ENCODE measurements at places on chromosomes 16 and 17.

- DNase-seq = no peak
Measured at GRCh38 chr16:2204416-2205103, 694 bp upstream of the MLST8 start.

DNA sequence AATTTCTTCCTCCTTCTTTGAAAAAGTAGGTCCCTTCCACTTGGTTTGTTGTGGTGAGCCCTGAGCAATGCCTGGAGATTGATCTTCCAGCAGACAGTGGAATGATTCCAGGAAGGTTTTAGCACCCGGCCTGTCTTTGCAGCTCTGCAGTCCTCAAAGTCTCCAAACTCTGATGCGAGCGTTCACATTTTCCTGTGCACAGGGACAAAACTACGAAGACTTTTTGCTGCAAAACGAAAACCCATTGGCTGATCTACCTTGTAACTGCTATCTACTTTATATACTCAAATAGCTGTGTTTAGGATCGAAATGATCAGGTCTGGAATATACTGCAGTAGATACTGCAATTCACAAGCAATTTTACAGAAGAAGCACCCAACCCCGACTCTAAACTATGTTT is 21.7 kb downstream of the G6PC1 start:
- DNase-seq = no peak

DNA sequence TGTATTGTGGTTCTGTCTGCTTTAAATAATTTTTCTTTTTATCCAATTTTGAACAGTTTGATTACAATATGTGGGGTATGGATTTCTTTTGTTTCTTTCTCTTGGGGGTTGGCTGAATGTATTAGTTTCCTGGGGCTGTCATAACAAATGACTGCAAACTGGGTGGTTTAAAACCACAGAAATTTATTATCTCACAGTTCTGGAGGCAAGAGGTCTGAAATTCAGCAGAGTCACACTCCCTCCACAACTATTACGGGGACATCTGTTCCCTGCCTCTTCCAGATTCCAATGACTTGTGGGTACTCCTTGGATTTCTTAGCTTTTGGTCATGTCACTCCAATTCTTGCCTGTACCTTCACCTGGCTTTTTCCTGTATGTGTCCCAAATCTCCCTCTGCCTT is 23.7 kb downstream of the COX11 start:
- no peak for DNase-seq

DNA sequence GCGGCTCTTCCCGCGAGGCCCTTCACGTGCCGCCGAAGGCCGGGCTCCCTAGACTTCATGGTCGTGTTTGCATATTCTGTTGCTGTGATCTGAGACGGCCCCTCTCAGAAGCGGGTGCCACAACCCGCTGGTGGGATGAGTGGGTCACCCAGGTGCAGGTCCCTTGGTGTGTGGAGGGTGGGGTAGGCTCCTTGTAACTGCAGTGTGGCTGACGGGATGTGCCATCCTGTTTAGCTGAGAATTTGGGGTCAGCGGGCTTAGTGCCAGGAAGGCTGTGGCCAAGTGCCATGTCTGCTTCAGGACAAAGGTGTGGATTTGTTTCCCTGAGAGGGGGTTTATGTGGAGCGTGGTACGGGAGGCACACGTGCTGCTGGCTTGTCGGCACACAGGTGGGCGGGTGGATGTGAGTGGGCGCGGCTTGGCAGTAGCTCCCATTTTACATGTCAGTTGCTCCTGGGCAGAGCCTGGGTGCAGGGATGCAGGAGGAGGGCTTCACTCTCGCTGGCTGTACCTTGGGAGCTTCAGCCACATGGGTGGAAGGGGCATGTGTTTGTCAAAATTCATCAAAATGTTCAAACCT is 9.2 kb upstream of the WFIKKN1 start:
- peak; percentile 64 for DNase-seq

DNA sequence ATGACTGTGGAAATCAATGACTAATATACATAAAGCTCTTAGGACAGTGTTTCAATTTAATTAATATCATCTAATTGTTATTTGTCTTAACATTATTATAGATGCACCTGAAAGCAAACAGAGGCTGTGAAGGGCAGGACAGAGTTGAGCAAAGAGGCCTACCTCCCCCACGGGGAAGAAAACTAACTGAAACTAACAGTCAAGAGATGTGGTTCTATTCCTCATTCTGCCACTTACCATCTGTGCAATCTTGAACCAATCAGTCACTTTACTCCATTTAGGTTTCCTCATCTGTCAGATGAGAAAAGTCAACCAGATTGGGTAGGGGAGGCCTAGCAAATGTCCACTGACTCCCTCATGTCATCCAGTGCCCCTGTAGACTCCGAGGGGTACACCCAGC is 59.1 kb downstream of the C17orf67 start:
- no peak for DNase-seq

DNA sequence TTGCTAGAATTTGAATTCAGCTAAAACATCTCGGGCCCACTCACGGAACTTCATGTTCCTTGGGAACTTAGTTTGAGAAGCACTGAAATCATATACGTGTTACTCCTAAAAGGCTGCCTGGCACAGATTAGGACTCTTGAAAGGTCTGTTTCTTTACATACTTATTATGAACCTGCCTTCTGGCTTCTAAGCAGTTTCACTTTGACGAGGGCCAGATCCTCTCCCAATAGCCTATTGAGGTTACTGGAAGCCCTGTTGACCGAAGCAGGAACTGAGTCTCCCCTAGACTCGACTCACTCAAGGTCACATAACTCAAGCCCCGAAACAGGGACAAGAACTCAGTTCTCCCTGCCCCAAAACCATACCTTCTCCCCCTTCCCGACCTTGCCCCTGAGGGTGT is 121.9 kb upstream of the PLCG2 start:
- DNase-seq = no peak

DNA sequence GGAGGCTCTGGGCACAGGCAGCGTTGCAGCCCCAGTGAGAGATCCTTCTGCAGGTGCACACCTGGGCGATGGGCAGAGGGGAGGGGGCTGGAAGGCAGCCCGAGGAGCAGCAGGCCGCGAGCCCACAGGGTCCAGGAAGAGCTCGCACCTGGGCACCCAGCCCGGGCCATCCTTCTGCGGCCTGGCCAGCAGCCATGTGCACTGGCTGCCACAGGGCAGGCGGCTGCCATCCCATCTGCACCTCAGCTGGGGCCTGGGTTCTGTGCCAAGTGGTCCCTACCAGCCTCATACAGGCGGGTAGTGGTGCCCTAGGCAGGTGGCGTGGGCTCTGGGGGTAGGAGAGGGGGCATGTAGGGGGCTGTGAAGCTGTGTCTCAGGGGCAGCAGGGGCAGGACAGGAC is 197.2 kb downstream of the RBFOX3 start:
- DNase-seq = no peak

DNA sequence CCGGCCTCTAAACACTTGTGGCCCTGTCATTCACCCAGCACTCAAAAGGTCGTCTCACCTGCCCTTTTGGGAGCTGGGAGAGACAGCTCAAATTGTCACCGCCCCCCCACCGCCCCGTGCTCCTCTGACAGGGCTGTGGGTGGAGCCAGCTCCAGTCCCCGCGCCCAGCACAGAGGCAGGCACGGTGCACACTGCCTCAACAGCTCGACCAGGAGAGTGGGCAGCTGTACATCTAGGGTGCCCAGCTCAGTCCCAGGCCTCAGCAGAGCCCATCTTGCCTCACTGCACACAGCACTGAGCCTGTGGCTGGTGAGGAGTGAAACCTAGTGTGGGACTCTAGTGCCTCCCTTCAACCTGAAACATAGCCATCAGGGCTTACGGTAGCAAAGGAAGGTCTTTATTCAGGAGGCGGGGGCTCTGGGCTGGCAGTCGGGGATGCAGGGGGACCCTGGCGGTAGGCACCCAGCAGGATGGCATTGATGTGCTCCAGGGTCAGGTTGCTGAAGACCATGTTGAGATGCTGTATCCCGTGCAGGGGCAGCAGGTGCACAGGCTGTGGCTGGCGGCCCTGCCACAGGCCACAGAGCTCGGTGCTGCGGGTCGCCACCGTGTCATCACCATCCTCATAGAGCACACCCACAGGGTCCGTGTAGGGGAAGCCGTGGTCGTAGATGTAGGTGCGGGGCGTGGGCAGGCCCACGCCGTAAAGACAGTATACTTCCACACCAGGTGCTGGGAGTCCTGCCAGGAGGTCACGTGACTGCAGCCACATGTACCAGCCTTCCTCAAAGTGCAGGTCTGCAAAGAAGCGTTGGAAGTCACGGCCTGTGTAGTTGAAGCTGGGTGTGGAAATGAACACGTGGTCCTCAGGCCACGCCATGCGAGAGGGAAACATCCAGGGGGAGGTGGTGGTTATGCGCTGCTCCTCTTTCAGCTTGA is 3.1 kb upstream of the PSMB10 start:
- DNase-seq = no peak

DNA sequence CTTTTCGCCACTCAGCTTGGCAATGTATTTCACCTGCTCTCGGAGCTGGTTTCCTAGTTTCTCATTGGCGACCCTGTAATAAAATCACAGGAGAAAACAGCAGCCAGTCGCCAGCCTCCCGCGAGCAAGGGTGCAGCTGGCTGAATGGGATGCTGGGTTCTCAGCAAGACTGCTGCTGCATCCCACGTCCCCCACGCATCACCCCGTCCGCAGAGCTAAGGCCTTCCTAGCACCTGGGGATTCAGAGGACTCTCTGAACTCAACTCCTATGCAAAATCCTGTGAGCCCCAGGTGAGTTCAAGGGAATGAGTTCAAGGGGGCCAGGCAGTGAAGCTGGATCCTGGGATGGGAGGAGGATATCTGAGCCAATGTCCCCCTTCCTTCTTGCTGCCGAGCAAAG is 29.3 kb downstream of the DHX38 start:
- no peak for DNase-seq

- no peak for DNase-seq
Measured at GRCh38 chr16:10835281-10835931, 16.8 kb upstream of the TVP23A start.

DNA sequence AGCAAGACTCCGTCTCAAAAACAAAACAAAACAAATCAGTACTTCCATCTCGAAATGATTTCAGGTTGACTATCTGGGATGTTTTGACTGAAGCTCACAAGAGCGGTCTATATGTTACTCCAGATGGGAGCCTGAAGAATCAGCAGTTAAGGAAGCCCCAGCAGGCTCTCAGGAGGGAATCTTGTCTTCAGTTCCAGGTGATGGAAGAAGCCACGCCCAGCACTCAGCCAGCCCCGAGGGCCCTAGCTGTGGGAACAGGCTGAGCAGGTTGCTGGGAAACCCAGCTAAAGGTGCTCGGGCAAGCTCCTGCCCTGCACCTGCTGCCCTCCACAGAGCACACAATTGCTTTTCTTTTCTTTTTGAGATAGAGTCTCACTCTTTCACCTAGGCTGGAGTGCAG is 32.4 kb downstream of the WIPI1 start:
- peak; percentile 52 for DNase-seq

- DNase-seq = no peak
Measured at GRCh38 chr17:11240041-11240840, 772 bp upstream of the SHISA6 start.

DNA sequence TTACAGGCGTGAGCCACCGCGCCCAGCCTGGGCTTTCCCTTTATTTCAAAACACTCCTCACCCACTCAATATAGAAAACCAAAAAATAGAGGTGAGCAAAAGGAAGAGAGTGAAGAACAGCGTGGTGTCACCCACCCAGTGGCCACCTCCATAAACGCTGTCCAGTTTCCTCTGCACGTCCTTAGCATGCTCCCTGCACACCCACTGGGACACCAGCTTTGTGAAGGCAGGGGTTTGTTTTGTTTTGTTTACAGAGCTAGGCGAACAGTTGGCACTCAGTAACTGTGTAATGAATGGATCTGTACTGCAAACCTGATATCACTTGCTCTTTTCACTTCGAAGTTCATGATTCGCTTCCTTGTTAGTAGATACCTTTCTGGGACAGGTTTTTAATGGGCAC is 73.0 kb downstream of the PRKCB start:
- DNase-seq = no peak

DNA sequence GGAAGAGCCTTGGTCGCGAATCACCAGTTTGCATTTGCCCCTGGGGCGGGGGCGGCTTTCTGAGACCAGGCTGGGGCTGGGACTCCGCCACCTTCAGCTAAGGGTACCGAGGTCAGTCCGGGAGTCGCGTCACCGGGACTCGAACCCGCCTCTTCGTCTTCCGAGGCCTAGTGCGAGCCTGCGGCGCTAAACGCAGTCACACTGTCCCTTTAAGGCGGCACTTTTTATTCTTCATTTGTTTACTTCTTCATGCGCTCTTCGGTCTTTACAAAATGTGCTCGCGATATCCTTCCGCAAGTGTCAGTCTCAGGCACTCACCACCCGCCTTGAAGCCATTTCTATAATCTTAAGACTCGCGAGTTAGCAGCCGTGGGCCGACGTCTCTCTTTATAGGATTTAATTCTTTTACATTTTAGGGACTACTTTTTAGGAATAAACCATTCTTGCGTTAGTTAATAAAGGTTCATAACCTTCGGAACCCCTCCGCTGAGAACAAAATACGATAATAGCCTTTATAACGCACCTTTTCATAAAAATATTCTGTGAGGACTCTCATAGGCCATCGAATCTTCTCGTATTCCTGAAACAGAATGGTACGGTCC is 593 bp upstream of the HEXIM1 start:
- peak; percentile 97 for DNase-seq

DNA sequence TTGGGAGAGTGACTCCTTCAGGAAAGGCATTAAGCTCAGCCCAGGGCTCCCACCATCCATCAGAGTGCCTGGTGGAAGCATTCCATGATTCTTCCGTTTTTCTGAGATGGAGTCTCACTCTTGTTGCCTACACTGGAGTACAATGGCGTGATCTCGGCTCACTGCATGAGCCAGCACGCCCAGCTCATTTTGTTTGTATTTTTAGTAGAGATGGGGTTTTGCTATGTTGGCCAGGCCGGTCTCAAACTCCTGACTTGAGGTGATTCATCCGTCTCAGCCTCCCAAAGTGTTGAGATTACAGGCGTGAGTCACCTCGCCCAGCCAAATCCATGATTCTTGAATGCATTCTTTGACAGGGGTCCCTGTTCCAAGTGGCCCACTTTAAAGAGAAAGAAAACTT is 23.1 kb downstream of the MIS12 start:
- no peak for DNase-seq

Measured in NCI-H526 (cell line).